Cardiac atrium fibroblast (primary cell): ENCODE measurements at places on chromosomes 6 and 20. TPM values are rescaled to one million over a fixed set of nuclear protein-coding genes. Genes with fewer than 3 reads are reported as not detected.

SERINC1 gene
- total RNA-seq = 178 and 204 TPM in 2 replicates

SCAF8 gene
- 22.7 and 24.6 TPM in 2 replicates for total RNA-seq

KIAA0408 gene
- total RNA-seq = 0.90 and 0.97 TPM in 2 replicates

PSMB8 gene
- total RNA-seq = 28.3 and 40.8 TPM in 2 replicates

FRK gene
- 1.3 and 2.9 TPM in 2 replicates for total RNA-seq

ULBP2 gene
- total RNA-seq = 10.5 and 10.7 TPM in 2 replicates

CFAP61 gene
- not detected in 2 replicates for total RNA-seq

DNAJC5 gene
- total RNA-seq = 51.4 and 57.8 TPM in 2 replicates

FAM184A gene
- not detected in 2 replicates for total RNA-seq

SAYSD1 gene
- total RNA-seq = 12.5 and 17.1 TPM in 2 replicates

BCAS4 gene
- 5.8 and 12.5 TPM in 2 replicates for total RNA-seq

OVOL2 gene
- total RNA-seq = not detected in 2 replicates

SLC22A16 gene
- total RNA-seq = 1.9 TPM in 1 of 2 replicates, not detected in the other

NRSN1 gene
- total RNA-seq = not detected in 2 replicates

KIF6 gene
- total RNA-seq = not detected in 2 replicates

PROKR2 gene
- total RNA-seq = not detected in 2 replicates
